HCT116 (cell line): ENCODE measurements at places on chromosomes 11 and 22. TPM values are rescaled to one million over a fixed set of nuclear protein-coding genes. Genes with fewer than 3 reads are reported as not detected.

DNA sequence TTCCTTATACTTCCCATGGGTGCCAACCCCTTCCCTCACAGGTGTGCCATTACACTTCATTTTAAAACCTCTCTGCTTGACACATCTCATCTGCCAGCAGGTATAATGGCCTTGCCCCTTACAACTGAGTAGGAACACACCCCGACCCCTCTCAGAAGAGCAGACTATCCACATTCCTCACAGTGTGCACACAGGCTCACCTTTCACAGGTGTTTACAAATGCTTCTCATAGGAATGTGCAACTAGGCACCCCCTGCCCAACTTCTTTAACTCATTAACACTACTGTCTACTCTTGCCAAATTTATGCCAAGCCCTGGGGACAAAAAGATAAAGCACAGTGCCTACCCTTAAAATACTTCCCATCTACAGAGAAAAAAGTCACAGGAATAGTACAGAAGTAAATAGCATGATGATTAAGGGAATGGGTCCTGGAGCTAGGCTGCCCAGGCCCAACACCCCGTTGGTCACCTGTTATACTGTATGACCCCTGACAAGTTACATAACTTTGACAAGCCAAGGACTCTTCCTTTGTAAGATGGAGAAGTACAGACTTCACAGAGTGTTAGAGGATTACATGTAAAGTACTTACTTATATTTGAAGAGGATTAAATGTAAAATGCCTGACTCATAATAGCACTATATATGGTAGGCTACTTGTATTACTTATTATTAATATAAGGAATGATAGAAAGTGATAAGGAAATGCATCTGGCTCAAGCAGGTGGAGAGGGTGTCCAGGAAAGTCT is 15.2 kb downstream of the TRIM3 start:
- no peaks in the 10 kb centered on the region for H3K4me1 ChIP-seq
- H3K27me3 ChIP-seq = no peaks in the 10 kb centered on the region
- H3K27ac ChIP-seq = no peak overlapping the region
- DNase-seq = no peak
- H3K4me3 ChIP-seq = no peak overlapping the region
- no peaks in the 10 kb centered on the region for H3K36me3 ChIP-seq

GRCh38 chr11:24070435-24070834 is 426.4 kb upstream of the LUZP2 start:
- H3K27ac ChIP-seq = no peak overlapping the region
- H3K4me3 ChIP-seq = no peak overlapping the region
- DNase-seq = no peak
- H3K4me1 ChIP-seq = no peaks in the 10 kb centered on the region

DNA sequence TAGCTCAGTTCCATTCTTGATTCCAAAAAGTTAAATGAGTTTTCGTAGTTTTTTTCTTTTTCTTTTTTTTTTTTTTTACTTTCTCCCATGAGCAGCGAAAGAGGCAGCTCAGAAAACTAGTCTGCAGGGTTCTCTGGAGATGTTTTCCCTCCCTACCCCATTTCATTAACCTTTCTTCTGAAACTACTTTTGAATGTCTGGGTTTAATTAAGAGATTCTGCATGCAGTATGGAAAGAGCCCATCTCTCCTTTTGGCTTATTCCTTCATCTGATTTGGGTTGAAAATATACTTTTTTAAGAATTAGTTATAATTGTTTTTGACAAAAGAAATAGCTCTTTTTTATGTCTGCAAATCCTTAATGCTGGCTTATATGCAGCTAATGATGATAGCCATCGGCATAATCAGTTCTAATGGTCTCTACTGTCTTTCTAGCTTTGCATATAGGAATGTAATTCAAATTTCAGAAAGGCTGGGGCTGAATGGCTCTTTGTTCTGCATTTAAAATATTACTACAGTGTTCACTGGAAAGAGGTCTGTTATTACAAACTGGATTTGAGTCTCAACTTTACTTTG is 265.3 kb downstream of the FAT3 start:
- no peak overlapping the region for H3K27ac ChIP-seq
- no peaks in the 10 kb centered on the region for H3K27me3 ChIP-seq
- DNase-seq = no peak
- H3K4me3 ChIP-seq = no peak overlapping the region
- no peaks in the 10 kb centered on the region for H3K36me3 ChIP-seq

DNA sequence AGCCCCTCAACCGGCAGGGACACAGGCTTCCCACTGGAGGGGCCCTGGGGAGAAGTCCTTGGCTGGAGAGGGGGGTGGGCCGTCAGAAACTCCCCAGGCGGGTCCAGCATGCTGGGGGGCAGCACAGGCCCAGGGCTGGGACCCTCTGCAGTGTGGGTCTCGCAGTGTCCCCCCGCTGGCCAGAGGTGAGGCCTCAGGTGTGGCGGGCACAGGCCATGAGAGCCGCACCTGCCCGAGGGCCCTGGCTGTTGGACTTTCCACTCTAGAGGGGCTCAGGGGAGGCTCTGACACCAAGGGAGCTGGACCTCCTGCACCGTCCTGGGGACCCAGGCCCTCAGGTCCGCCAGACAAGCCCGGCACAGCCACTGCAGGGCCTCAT is 10.7 kb upstream of the PIM3 start:
- DNase-seq = no peak
- H3K27ac ChIP-seq = peak overlapping the region; percentile 62; the same call in 1 of the 2 replicates
- H3K4me1 ChIP-seq = peaks cover 44% of the 10 kb centered on the region
- H3K4me3 ChIP-seq = no peak overlapping the region

Gene SYNGR1
- total RNA-seq = 20.7 TPM

Gene SPI1
- 0.32 TPM for total RNA-seq

Gene GPR83
- 0.39 TPM for total RNA-seq

Gene ASRGL1
- total RNA-seq = 27.6 TPM

DNA sequence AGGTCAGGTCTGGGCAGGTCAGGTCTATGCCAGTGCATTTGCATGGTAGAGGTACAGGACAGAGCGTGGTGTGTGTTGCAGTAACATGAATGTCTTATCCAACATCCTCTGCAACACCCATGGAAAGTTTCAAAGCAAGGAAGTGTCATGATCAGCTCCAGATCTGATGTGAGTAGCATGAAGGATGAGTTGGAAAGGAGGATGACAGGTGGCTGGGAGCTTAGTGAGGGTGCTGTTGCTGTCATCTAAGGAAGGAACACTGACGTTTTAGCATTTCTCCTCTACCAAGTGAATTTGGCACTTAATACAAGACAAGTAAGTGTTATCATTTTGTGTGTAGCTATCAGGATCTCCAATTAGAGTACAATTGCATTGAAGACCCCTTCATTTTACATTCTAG is 65.1 kb downstream of the GRK3 start:
- H3K27me3 ChIP-seq = no peaks in the 10 kb centered on the region
- no peaks in the 10 kb centered on the region for H3K4me1 ChIP-seq
- no peak overlapping the region for H3K27ac ChIP-seq
- DNase-seq = no peak
- no peaks in the 10 kb centered on the region for H3K36me3 ChIP-seq

- no peaks in the 10 kb centered on the region for H3K27me3 ChIP-seq
- no peak overlapping the region for H3K27ac ChIP-seq
- DNase-seq = no peak
- no peaks in the 10 kb centered on the region for H3K4me1 ChIP-seq
Observed at GRCh38 chr11:92253945-92254344, 29.3 kb downstream of the FAT3 start.

Gene TMEM121B
- 0.57 TPM for total RNA-seq

- no peak overlapping the region for H3K27ac ChIP-seq
- DNase-seq = no peak
- no peak overlapping the region for H3K4me3 ChIP-seq
- H3K36me3 ChIP-seq = no peaks in the 10 kb centered on the region
Observed at GRCh38 chr11:6413791-6414201, 5.1 kb downstream of the APBB1 start.

Gene PRR33
- not detected for total RNA-seq

- H3K27me3 ChIP-seq = no peaks in the 10 kb centered on the region
- H3K4me1 ChIP-seq = no peaks in the 10 kb centered on the region
- no peak overlapping the region for H3K4me3 ChIP-seq
- DNase-seq = no peak
- H3K27ac ChIP-seq = no peak overlapping the region
- 0 out of 2 replicates have a peak, but pooled peaks cover 2% of the 10 kb centered on the region for H3K36me3 ChIP-seq
Observed at GRCh38 chr11:18617688-18618341, 16.3 kb downstream of the SPTY2D1 start.

GRCh38 chr22:23893121-23893944 is 850 bp upstream of the MIF start:
- DNase-seq = no peak
- no peaks in the 10 kb centered on the region for H3K27me3 ChIP-seq
- peak overlapping the region; percentile 92 for H3K4me3 ChIP-seq
- peaks cover 40% of the 10 kb centered on the region for H3K4me1 ChIP-seq
- peaks cover 23% of the 10 kb centered on the region; the same call in 1 of the 2 replicates for H3K36me3 ChIP-seq
- peak overlapping the region; percentile 91 for H3K27ac ChIP-seq

Gene MYO7A
- 1.8 TPM for total RNA-seq

DNA sequence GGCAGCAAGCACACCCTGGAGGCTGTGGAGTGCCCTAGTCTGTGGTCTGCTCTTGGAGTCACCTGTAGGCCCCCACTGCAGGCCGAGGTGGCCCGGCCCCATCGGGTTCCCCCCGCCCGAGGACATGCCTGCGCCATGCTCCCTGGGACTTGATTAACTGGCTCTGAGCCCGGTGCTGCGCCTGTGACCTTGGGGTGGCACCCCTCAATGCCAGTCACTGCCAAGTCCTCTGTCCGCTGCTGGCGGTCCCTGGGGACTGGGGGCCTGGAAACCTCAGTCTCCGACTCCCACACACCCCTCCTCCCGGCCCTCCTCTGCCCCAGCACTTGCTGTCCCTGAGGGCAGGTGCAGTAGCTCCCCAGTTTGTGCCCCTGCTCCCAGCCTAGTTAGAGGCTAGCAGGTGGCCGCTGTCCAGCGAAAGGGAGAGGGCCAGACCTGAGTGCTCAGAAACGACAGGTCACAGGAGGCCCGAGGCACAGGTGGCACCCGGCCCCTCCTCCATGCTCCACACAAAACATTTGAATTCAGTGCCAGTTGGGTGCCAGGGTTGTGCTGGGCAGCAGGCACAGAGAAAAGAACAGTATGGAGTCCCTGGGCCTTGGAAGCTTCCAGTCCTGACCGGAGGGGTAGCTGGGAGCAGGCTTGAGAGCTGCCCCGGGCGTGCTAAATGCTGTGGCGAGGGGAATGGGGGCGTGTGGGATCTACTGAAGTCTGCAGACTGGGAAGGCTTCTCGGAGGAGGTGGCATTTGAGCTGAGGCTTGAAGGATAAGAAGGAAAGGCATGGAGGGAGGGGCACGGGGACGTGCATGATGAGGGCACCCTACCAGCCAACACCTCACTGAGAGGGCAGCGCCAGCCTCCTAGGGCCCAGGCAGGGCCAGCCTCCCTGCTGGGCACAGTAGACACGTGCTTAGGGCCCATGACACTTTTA is 16.4 kb upstream of the FLRT1 start:
- no peaks in the 10 kb centered on the region for H3K27me3 ChIP-seq
- no peak overlapping the region for H3K27ac ChIP-seq
- no peaks in the 10 kb centered on the region for H3K4me1 ChIP-seq

DNA sequence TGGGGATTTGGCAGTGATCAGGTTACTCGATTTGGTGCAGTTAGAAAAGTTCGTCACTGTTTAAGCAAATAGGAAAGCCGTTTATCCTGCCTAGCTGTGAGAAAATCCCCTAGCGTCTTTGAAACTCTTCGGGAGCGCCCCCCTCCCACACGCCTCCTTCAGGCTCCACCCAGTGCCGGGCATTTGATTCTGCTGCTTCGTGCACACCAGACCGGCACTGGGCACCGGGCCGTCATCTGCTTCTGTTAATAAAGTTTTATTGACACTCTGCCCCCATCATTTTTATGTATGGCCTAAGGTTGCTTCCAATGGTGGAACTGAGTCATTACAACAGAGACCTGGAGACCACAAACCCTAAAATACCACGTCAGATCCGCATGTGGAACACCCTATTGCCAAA is 50.9 kb downstream of the IGF2 start:
- no peak for DNase-seq
- H3K4me1 ChIP-seq = peaks cover 18% of the 10 kb centered on the region; the same call in 1 of the 2 replicates
- H3K27me3 ChIP-seq = no peaks in the 10 kb centered on the region
- no peak overlapping the region for H3K27ac ChIP-seq
- no peak overlapping the region for H3K4me3 ChIP-seq
- no peaks in the 10 kb centered on the region for H3K36me3 ChIP-seq

Gene TMEM191C
- 3.1 TPM for total RNA-seq

DNA sequence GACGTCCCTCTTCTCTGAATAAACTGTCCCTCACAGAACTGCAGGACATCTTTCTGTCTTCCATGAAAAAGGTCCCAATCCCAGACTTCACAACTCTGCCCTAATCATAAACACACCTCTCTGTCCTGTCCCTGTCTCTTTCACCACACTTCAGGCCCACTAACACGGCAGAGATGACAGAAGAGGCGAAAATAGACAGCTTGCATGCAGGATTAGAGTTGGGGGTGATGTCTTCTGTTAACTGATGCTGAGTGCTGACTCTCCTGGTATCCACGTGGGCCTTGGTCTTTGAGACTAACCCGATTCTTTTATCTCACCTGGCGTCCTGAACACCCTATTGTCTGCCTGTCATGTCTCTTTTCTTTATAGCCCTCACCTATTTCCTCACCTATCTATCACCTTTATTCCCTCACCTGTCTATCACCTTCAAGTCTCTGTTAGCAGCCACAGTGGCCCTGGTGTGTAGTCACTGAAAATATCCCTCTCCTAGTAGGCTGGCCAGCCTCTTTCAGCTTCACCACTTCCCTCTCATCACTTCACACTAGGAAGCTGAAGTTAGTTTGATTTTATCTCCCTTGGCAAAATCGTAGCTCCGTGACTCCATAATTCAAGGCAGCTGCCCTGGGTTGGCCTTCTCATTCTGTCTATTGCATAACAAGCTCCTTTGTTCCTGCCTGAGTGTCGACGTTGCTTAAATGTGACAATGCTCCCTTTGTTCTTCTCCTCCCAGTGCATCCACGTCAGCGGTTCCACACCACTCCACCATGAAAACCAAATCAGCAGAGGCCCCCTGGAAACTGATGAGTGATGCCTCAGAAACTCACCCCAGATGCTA is 30.6 kb upstream of the DRD2 start:
- peaks cover 4% of the 10 kb centered on the region; the same call in 1 of the 2 replicates for H3K4me1 ChIP-seq
- DNase-seq = peak; percentile 22
- H3K27ac ChIP-seq = no peak overlapping the region
- H3K27me3 ChIP-seq = peaks cover 56% of the 10 kb centered on the region
- H3K4me3 ChIP-seq = no peak overlapping the region

- DNase-seq = peak; percentile 87
- H3K4me3 ChIP-seq = peak overlapping the region; percentile 13
- H3K27ac ChIP-seq = peak overlapping the region; percentile 34; the same call in 1 of the 2 replicates
- H3K4me1 ChIP-seq = peaks cover 47% of the 10 kb centered on the region
- H3K36me3 ChIP-seq = no peaks in the 10 kb centered on the region
- no peaks in the 10 kb centered on the region for H3K27me3 ChIP-seq
Observed at GRCh38 chr11:86592659-86593451, 79.6 kb downstream of the ME3 start.

Gene FADS2
- total RNA-seq = 17.1 TPM

Gene MS4A4E
- total RNA-seq = not detected

Gene MMP13
- total RNA-seq = not detected

Gene CRYBB3
- 0.64 TPM for total RNA-seq

- H3K27me3 ChIP-seq = no peaks in the 10 kb centered on the region
- H3K36me3 ChIP-seq = peaks cover 17% of the 10 kb centered on the region
- H3K27ac ChIP-seq = no peak overlapping the region
- no peak overlapping the region for H3K4me3 ChIP-seq
- no peaks in the 10 kb centered on the region for H3K4me1 ChIP-seq
Observed at GRCh38 chr22:23263651-23264555, 83.6 kb downstream of the BCR start.

GRCh38 chr11:12170984-12171383 is 60.6 kb downstream of the MICAL2 start:
- H3K36me3 ChIP-seq = no peaks in the 10 kb centered on the region
- no peak overlapping the region for H3K27ac ChIP-seq
- no peaks in the 10 kb centered on the region for H3K27me3 ChIP-seq
- DNase-seq = no peak
- H3K4me1 ChIP-seq = peaks cover 64% of the 10 kb centered on the region
- no peak overlapping the region for H3K4me3 ChIP-seq
